ENCODE measurements at places on chromosomes 4 and X.

- DNase-seq, result no peak
Observed at GRCh38 chr4:40194602-40195161, 2.1 kb upstream of the RHOH start.

DNA sequence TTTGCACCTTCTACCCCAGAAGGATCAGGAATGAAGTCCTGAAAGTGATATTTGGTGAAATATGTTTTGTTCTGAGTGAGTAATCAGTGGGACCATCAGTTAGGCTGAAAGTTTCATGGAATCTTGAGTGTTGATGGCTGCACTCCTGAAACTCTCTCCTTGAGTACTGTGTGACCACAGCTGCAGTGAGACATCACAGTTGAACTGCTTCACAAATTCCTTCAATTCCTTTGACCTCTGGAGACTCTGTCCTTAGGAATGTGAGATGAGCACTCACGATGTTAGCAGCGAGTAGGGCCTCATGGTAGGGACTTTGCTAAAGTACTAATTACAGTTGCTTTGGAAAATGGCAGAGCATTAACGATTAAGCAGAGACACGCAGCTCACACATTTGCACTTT is 142.9 kb upstream of the SLC4A4 start:
- peak; percentile 38 for DNase-seq

GRCh38 chr4:180751009-180751408 is 1492.2 kb upstream of the TENM3 start:
- DNase-seq, result peak; percentile 3

- no peak for DNase-seq
Observed at GRCh38 chrX:111483135-111483534, 28.3 kb upstream of the SERTM2 start.

DNA sequence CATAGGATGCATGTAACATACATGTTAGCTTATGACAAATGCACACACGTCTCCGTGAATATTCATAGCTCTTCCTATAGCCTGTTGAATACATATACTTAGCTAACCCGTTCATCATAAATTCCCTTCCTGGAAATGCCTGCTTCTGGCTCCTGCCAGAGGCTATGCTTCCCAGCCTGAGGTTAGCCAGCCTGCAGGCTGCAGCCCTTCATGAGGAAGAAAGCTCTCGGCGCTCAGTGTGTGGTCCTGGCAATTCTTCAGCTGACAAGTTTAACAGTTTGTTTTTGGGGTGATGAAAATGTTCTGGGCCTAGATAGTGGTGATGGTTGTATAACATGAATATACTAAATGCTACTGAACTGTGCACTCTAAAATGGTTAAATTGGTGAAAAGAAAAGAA is 48.8 kb upstream of the MAN2B2 start:
- DNase-seq, result no peak

DNA sequence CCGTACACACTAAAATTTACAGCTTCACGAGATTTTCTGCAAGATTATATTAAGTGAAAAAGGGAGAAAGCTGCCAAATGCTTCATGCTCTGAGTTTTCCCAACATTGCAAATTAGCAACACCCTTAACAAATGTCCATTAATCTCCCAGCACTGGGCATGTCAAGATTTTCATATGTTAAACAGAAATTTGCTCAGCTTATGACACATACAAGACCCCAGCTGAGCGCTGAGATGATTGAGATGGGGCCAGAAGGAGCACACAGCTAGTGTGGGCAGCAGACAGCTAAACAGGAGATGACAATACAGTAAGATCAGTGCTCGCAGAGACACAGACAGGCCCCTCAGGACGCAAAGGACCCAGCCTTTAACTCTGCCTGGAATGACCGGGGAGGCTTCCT is 208.8 kb downstream of the STK32B start:
- no peak for DNase-seq

DNA sequence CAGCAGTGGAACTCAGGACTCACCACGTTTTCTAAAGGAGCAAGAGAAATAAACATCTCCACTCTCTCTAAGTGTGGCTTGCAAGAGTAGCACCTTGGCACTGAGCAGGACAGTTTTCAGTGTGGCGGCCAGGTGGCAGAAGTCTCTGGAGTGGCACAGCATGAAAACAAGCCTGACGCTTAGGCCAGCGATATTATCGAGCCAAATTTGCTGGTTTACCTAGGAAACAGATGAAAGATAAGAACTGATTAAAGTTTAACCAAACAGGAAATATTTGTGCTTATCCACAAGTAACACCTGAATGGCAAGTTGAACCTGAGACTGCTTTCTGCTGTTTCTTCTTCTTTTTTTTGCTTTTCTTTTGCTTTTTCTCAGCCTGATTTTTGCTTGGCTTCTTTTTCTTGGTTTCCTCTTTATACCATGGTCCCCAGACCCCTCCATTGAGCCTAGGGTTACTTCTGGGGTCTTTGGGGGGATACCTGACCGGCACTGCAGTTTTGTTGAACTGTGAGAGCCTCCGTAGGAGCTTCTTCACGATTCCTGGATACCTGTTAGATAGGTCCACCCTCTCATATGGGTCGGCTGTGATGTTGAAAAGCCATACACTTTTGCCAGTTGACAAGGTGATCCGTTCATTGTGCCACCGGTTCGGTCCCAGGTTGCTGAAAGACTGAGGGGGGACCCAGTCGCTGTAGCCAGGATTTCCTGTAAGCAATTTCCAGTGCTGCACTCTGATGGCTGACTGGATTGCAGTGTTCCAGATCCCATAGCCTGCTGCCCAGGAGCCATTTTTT is 77.3 kb downstream of the ARSJ start:
- DNase-seq, result no peak

- no peak for DNase-seq
Observed at GRCh38 chr4:139567159-139567870, 11.3 kb upstream of the SETD7 start.

- DNase-seq, result no peak
Observed at GRCh38 chr4:24475756-24476155, 108.6 kb downstream of the DHX15 start.

- no peak for DNase-seq
Observed at GRCh38 chr4:25921922-25922321, 7.9 kb downstream of the SMIM20 start.

- DNase-seq, result peak; percentile 4
Observed at GRCh38 chrX:13750204-13750603, 15.7 kb downstream of the OFD1 start.

DNA sequence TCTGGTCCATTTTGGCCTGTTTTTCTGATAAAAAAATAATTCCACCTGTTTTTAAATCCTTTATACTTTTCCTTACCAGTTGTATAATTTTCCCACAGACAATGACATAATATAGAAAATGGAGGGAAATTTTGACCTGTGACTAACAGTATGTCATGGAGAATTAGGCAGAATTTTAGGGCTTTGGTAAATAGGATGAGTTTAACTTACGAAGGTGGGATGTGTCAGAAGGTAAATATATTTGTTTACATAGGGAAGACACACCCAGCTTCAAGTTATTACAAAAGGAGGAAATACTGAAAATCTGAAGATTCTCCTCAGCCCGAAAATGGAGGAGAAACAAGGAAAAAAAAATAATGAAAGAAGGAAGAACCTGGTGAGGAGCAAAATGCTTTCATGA is 64.6 kb upstream of the PPP3CA start:
- DNase-seq, result no peak

DNA sequence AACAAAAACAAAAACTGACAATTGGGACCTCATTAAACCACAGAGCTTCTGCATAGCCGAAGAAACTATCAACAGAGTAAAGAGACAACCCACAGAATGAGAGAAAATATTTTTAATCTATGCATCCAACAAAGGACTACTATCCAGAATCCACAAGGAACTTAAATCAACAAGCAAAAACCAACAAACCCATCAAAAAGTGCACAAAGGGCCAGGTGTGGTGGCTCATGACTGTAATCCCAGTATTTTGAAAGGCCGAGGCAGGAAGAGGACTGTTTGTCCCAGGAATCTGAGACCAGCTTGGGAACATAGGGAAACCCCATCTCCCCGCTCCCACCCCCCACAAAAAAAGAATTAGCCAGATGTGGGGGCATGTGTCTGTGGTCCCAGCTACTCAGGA is 10.7 kb downstream of the C4orf51 start:
- no peak for DNase-seq

GRCh38 chr4:189084671-189085070 is 856.0 kb upstream of the FRG1 start:
- DNase-seq, result no peak

DNA sequence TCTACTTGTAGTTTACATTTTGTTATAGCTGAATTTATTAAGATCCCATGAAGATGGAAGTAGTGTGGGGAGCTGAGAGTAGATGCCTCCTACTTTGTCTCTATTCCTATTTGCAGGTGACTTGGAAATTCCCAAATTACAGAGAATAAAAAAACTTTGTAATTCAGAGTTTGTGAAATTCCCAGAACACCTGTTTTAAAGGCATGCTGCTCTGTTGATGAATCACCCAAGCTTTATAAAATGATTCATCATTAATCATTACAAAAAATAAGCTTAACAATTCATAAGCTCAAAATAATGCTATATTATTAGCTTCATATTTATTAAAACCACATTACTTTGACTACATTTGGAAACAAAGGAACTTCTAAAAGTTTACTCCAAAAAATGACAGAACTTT is 856.3 kb downstream of the RPA4 start:
- DNase-seq, result no peak

GRCh38 chr4:91936311-91936710 is 367.5 kb upstream of the GRID2 start:
- peak; percentile 3 for DNase-seq

GRCh38 chr4:86977621-86978184 is 42.9 kb downstream of the AFF1 start:
- DNase-seq, result peak; percentile 58

DNA sequence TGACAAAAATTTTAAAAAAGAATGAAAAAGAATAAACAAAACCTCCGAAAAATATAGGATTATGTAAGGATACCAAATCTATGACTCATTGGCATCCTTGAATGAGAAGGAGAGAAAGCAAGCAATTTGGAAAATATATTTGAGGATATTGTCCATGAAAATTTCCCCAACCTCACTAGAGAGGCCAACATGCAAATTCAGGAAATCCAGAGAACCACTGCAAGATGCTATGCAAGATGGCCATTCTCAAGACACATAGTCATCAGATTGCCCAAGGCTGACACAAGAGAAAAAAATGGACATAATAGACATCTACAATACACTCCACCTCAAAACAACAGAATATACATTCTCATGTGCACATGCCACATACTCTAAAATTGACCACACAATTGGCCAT is 135.9 kb upstream of the SPANXB1 start:
- no peak for DNase-seq

GRCh38 chrX:13940671-13941070 is 89.0 kb downstream of the GEMIN8 start:
- no peak for DNase-seq

DNA sequence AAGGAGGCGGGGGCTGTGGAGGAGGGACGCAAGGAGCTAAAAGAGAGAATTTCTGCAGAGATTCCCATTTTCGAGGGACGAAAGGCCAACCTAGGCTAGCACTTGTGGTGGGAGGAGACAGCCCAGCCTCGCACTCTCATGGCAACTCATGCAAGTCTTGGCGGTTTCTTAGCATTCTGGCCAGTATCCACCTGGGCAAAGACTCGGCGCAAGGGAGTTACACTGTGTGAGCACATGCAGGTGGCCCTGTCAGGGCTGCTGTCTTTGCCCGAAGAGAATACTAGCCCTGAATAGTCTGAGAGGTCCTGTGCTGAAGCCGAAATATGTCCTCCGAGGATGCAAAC is 15.5 kb downstream of the MCF2 start:
- DNase-seq, result no peak

DNA sequence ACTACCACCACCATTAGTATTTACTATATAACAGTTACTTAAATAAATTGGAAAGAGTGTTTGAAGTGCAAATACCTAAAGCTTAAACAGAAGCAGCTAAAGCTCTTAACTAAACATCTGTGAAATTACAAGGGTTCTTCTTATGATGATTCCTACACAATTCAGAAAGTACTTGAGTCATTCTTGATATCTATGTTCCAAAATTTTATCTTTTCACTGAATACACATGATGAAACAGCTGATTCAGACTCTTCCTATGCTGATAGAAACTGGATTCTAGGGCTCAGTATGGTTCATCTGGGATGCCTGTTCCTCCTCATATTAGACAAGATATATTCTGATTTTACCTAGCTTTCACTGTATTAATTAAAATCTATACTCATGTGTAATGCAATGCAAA is 13.6 kb downstream of the EREG start:
- DNase-seq, result no peak

- DNase-seq, result peak; percentile 21
Observed at GRCh38 chr4:165398570-165398969, 19.8 kb downstream of the CPE start.

GRCh38 chr4:56768763-56769162 is 52.7 kb downstream of the SPINK2 start:
- DNase-seq, result no peak

GRCh38 chr4:128387600-128388351 is 100.2 kb upstream of the PGRMC2 start:
- no peak for DNase-seq

DNA sequence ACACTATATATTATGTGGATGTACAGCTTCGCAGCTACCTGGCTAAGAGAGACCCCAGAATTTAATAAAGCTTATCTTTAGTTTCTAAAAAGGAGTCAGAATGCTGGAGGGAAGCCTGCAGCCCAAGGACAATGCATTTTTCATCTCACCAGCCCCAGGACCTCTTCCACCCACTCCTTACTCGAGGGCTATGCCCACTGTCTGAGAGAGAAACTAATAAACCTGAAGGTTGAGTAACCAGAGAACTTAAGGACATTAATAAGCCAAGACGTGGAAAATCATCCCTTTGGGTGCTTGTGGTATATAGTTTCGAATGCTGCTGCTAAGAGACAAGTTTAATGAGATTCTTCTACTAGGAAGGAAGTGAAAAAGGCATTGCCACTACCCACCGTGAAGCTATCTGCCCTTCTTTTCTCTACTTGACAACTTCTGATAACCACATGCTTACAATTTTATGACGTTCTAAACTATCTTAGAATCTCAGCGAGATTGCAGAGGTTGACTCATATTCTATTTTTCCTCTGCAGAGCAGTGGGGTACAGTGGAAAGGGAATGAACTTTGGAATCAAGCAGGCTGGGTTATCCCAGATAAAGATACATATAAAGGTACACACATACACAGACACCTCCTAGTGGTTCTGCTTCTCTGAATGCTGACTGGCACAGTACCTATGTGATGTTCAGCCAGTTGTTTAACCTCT is 3.3 kb downstream of the RELL1 start:
- DNase-seq, result no peak

DNA sequence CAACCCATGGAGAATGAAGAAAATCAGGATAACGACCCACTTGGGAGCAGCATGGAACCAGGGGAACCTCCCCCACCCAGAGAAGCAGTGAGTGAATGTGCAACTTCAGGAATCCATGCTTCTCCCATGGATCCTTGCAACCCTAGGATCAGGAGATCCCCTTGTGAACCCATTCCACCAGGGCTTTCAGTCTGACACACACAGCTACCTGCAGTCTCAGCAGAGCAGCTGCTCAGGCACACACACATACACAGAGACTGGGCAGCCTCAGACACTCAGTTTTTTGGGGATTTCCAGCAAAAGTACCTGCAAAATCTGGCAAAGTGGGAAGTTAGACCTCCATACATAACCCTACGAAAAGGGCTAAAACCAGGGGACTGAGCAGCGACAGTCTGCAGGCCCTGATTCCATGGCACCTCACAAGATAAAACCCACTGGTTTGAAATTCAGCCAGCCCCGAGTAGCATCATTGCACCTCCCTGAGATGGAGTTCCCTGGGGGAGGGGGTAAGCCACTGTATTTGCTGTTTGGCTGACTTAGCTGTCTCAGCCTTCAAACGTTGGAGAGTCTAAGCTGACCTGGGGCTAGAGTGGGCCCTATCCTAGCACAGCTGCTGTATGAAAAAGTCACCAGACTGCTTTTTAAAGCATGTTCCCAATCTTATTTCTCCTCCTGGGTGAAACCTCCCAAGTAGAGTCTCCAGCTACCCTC is 737.5 kb upstream of the NDST4 start:
- no peak for DNase-seq

- no peak for DNase-seq
Observed at GRCh38 chr4:69875576-69875975, 15.6 kb upstream of the SULT1E1 start.

Data from urothelium cell line (cell line).